ENCODE measurements at places on chromosomes 4 and X. TPM values are rescaled to one million over a fixed set of nuclear protein-coding genes. Genes with fewer than 3 reads are reported as not detected.

GRCh38 chrX:1407035-1407434 lies 15.1 kb upstream of the SLC25A6 start:
- no peak for DNase-seq

Gene RTL5
- total RNA-seq: 2.7 TPM

- no peak for DNase-seq
These were observed 109.0 kb downstream of the UCHL1 start for GRCh38 chr4:41365681-41366080.

- no peak for DNase-seq
These were observed 824.7 kb upstream of the TENM3 start for GRCh38 chr4:181418496-181418895.

DNA sequence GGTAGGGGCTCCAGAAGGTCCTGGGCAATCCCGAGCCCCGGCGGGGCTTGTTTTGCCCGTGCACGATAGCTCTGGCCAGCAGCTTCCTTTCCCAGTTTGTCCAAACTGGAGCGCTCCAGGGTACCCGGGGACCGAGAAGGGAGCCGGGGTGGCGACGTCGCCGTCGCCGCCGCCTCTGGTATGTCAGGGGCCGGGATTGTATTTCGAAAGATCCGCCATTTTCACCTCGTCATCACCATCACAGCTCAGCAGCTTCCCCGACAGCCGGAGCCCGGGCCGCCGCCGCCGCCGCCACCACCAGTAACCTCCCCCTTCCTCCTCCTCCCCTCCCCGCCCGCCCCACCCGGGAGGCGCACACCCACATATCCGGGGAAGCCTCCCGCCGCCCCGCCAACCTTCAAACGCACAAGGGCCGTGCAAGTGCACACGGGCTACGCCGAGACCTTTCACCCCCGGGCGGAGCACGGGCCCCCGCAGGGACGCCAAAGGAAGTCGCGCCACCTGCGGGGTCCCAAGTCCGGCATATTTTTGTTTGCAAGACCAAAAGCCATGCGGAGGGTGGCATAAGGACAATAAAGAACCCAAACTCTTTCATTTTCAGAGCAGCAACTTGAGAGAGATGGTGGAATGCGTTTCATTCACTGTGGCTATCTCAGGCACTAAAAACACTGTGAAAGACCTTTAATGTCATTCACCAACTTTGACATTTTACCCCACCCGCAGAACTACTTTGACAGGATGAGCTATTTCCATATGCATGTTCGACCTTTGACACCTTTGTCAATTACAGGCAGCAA lies at the start of gene LIN54:
LIN54 (minus strand) TSS at position 302 of the 797 bp plus-strand sequence. CDS start 25,979 bp downstream, outside the sequence.
- peak; percentile 84 for DNase-seq

DNA sequence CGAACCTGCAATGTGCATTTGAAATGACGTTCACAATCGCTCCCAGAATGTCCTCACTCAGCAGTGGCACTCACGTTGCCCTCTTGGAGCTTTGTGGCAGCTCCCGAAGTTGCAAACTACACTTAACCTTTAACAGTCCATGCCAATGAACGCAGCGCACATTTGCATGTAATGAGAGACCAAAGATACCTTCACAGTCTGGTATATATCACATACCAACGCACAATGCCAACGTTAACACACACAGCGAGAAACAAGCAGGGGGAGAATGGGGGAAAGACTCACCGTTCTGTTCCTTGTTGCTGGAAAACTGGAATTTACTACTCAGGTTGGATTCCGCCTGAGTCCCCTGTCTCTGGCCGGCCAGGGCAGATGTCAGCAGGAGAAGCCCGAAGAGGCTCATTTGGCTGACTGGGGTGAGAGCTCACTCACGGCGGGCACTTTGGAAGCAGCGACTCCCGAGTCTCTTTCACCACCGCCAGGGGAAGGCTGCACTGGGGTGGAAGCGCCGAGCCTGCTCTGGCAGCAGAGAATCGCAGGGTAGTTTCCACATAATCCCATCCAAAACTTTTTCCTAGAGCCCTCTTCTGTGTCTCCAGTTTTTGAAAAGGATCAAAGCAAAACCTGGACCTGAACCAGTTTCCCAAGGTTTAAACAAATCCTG lies 966 bp downstream of the PDGFC start:
- DNase-seq: peak; percentile 73

DNA sequence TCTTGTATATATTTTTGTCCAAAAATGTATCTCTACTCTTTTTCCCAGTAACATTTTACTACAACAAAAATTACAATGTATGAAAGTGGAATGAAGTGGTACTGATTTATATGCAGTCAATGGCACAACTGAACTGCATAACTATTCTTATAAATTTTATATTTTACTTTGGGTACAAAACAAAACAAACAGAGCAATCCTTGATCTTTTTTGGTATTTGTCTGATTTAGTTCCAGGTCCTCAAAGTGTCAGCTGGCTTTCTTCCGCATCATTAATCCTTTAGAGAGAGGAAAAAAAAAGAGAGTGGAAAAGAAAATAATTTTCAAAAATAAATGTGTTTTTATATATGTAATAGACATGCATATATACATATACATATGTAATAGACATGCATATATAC lies 252.4 kb upstream of the SLIT2 start:
- no peak for DNase-seq

- no peak for DNase-seq
These were observed 47.7 kb upstream of the CXCL8 start for GRCh38 chr4:73692701-73693100.

GRCh38 chr4:45438047-45438446 lies 685.8 kb downstream of the GABRG1 start:
- DNase-seq: no peak

Gene ARX
- total RNA-seq: not detected

DNA sequence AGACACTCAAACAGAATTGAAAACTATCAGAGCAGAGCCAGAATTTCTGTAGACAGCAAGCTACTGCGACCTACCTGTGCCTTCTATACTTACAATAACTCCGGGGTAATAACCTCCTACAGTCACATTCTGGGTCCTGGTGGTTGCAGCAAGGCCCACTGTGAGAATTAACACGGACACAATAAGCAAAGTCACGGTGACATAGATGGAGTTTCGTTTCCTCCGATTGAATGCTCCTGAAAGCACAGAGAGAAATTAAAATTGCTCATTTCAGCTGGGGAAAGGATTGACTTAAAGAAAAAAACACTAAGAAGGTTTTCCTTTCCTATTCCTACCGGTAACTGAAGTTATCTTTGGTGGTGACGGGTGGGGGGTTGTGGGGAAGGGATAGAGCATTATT lies 7.0 kb downstream of the TMEM255A start:
- no peak for DNase-seq

DNA sequence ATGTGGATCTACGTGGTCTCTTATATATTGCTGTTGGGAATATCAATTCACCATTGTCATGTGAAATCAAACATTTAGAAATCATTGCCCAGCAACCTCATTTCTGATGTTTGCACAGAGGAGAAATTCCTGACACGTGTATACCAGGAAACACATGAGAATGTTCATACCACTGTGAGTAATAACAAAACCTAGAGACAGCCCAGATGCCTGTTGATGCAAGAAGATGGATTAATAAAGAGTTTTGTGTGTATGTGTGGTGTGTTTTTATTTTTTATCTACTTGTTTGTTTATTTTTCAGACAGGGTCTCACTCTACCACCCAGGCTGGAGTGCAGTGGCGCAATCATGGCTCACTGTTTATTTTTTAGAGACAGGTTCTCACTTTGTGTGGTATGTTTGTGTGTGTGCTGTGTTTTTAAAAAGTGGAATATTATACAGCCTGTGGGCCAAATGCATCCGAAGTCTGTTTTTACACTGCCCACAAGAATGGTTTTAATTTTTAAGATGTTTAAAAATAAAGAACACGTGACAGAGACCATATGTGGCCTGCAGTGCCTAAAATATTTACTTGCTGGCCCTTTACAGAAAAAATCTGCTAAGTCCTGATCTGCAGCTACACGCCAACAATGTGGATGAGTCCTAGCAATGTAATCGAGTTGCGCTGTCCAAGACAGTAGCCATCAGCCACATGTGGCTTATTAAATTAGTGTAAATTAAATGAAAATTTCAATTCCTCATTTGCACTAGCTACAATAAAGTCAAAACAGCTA lies 39.2 kb downstream of the TXLNG start:
- DNase-seq: no peak

GRCh38 chr4:109278594-109279031 lies 23.8 kb downstream of the COL25A1 start:
- no peak for DNase-seq

DNA sequence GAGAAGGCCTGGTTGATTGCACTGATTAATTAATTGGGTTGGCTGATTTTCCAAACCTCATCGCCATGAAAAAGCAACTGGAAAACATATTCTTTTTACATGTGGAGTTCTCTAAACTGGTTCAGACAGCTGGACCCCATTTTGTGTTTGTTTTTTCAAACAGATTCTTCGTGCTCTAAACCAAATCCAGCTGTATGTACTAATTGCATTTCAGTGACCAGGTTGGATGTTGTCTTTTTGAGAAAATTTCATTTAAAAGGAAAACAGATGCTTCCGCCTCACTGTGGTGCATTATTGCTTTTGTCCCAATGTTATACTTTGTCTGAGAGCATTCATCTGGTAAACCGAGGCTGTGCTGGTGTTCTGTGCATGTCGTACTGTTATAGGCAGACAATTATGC lies 67.8 kb upstream of the LNX1 start:
- DNase-seq: no peak

GRCh38 chr4:132809298-132810032 lies 339.6 kb upstream of the PCDH10 start:
- no peak for DNase-seq

DNA sequence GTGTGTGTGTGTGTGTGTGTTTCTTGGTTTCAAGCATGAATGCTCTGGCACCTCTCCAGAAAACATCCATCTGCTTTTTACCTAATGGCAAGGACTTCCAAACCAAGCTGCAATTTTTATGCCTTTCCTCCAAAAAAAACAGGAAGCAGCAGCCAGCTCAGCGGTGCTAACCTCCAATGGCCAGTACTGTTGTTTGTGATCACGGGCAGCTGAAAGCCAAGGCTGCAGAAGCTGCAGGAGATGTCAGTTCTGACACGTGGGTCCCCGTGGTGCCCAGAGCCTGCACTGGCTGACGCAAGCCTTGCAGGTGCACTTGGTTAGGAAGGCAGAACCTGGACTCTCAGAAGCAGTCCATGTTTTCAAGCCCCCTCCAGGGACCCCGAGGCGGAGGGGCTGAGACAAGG lies 313.6 kb upstream of the DDX53 start:
- no peak for DNase-seq

Gene GAGE12J
- total RNA-seq: not detected

DNA sequence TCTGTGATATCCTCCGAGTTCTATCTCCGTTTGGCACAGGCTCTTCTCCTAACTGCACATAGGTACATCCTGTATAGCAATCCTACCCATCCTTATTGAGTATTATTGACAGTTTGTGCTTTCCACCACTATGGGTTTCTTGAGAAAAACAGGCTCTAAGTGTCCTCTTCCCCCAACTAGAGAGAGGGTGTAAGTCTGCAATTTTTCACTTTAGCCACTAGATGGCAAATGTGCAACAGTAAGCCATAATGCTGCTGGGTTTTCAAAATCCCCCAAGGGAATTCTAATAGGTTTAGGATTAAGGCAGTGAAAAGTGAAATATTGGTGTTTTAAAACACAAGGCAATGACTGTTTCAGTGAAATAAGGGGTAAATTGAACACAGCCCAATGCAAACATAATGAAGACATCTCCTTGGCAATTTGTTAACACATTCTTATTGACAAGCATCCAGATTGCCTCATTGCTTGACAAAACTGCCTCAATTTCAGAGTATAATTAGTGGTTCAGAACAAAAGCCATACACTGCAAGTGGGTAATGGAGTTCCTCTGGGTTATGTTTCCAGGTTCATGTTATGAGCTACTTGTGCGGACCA lies 239.0 kb upstream of the HTR2C start:
- DNase-seq: no peak

DNA sequence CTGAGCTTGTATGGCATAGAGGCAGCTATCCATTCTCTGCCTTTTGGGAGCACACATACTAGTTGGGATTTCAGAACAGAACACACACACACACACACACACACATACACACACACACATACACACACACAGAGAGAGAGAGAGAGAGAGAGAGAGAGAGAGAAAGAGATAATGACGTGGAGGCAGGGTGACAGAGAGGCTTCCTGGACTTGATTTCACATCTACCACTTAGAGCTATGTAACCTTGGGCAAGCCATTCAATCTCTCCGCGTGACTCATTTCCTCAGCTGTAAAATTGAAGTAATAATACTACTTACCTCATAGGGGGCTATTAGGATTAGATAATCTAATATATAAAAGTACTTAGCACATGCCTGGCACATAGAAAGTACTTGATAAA lies 12.3 kb upstream of the GRIA3 start:
- DNase-seq: no peak

Gene ARSH
- not detected for total RNA-seq

Gene RAB9B
- total RNA-seq: 35.3 TPM

Gene TRO
- total RNA-seq: 2.5 TPM

Gene ARMCX5
- 5.5 TPM for total RNA-seq

Gene CITED1
- total RNA-seq: not detected

- no peak for DNase-seq
These were observed 2.8 kb upstream of the CRLF2 start for GRCh38 chrX:1215123-1215823.
